ENCODE measurements at places on chromosomes 6 and 20. TPM values are rescaled to one million over a fixed set of nuclear protein-coding genes. Genes with fewer than 3 reads are reported as not detected.

DNA sequence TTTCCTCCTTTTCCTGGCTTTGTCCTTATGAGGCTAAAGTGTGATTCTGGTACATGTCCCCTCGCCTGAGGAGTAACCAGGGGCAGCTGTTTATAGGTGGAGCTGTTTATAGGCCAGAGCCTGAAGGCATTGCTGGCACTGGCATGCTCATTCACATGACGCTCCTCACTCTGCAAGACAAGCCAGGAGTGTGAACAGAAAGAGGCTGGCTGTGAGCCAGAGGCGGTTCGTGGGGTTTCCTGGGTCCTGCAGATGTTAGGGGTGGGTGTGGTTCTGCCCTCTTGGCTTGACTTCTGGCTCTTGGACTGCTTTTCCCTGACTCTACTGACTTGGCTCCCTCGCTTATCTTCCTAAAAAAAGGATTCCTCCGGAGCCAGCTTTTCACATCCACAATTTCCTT, 12.8 kb upstream of the MDFI start:
- no peak overlapping the region for H3K27ac ChIP-seq
- no peak overlapping the region for H3K4me3 ChIP-seq
- peaks cover 12% of the 10 kb centered on the region for H3K27me3 ChIP-seq
- DNase-seq, result no peak

- no peak overlapping the region for H3K4me3 ChIP-seq
- H3K36me3 ChIP-seq, result peaks cover 57% of the 10 kb centered on the region
- H3K4me1 ChIP-seq, result peaks cover 69% of the 10 kb centered on the region
- H3K27me3 ChIP-seq, result no peaks in the 10 kb centered on the region
Observed at GRCh38 chr6:149354009-149354408, 36.5 kb downstream of the TAB2 start.

Gene ME1
- total RNA-seq, result not detected

DNA sequence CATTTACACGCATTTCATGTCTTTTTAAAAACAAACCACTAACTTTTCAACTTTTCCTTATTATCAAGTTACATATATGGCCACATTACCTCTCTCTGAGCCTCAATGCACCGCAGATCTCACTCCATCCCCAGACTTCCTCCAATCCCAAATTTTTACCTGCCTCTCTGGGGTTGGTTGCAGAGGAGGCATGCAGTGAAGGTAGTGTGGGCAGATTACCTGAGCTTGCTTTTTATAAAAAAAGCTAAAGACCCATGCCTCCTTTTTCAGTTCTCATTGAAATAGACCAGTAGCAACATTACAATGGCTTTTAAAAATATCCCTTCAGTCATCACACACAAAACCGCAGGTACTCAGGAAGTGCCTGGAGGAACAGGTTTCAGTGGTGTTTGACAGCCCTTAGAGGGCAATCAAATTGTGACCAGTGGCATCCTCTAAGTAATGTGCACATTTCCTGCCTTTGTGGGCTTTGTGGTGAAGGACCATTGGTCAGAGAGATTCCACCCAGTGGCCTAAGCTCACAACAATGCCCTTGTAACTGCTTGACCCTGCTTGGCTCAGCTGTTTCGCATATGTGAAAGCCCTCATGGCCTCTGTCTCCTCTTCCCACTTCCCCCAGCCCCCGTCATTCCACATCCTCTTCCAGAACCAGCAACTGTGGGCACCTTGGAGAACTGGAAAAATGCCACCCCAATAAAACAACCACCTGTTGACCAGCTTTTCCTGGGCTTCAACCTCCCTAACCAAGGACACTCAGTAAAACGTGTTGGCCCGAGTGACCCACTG, 30.2 kb upstream of the IL17A start:
- peaks cover 25% of the 10 kb centered on the region for H3K4me1 ChIP-seq
- H3K27ac ChIP-seq, result no peak overlapping the region
- H3K36me3 ChIP-seq, result peaks cover 6% of the 10 kb centered on the region
- no peak for DNase-seq

All from activated CD4-positive, alpha-beta T cell treated with anti-CD3 and anti-CD28 coated beads, Interleukin-2, amount 10 ng/mL, durations not matched to agents 7 days and 5 days (primary cell).